Esophagus mucosa (tissue), 1 donor: ENCODE measurements at places on chromosomes 5 and 9.
A peak's percentile ranks its signal among the peaks of the same experiment; 100 is the strongest.

GRCh38 chr5:171355302-171355724, 32.3 kb upstream of the NPM1 start:
- no peak for ATAC-seq

DNA sequence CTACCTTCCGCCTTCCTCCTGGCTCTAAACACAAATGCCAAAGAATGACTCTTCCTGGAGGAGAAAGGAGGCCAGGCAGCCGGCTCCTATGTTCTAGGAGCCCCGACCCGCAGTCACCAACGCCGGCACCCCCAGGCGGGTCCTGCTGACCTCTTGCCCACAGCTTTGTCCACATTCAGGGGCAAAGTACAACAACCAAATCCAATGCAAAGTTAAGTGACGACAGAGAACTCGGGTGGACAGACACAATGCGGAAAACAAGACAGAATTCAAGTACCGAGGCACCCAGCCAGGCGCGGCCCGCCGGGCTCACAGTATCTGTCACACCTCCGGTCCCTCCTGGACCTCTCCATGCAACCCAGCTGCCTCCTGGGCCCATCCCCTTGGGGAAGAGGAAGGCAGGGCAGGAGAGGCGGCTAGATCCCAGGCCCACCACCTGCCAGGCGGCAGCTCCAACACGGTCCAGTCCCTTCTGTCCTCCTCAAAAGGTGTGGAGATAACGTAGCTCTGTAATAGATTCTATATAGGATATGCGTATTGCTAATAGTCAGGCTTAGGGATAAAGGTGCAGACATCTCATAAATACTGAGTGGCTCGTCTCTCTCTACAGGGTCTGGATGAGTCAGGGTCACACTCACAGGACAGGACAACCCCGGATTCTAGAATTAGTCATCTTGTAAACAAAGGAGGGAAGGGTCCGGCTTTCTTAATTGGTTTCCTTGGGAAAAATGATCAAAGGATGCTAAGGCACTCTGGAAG, 46.9 kb upstream of the UBAC1 start:
- ATAC-seq, result no peak

GRCh38 chr5:159189310-159189709, 20.0 kb downstream of the RNF145 start:
- no peak for ATAC-seq

DNA sequence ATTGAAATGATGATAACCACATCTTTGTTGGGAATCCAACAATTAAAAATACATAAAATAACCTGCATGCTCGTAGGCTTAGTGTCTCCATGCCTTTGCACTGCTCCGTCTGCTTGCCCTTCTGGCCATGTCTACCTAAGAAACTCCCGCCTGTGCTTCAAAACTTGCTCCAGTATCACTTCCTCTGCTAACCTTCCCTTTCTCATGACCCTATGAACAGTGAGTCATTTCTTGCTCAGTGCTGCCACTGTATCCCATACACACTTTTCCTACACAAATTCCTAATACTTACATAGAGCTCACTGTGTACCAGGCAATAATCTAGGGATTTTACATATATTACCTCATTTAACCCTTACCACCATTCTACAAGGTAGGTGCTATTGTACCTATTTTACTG, 33.5 kb downstream of the TMEM245 start:
- ATAC-seq, result peak; percentile 85

GRCh38 chr9:124496075-124496449, 11.1 kb downstream of the NR5A1 start:
- no peak for ATAC-seq

DNA sequence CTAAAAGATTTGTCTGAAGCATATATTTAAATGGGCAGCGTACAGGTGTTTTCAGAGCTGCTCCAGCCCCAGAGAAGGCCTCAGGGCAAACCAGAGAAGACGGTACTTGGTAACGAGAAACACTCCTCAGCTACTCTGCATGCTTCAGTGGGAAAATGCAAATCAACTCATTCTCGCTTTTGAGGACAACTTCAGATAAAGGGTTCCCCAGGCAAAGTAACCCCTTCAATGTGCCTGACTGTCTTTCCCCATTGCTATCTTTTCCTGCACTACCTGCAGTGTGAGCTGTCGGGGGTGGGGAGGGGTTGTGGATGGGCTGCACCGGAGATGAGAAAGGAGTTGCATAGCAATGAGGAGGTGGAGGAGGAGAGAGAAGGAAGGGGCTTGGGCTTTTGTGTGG, 339.7 kb upstream of the CLINT1 start:
- no peak for ATAC-seq

GRCh38 chr5:151592855-151593408, 1.8 kb upstream of the FAT2 start:
- no peak for ATAC-seq

- no peak for ATAC-seq
Measured at GRCh38 chr5:116451066-116451465, 123.6 kb downstream of the SEMA6A start.

DNA sequence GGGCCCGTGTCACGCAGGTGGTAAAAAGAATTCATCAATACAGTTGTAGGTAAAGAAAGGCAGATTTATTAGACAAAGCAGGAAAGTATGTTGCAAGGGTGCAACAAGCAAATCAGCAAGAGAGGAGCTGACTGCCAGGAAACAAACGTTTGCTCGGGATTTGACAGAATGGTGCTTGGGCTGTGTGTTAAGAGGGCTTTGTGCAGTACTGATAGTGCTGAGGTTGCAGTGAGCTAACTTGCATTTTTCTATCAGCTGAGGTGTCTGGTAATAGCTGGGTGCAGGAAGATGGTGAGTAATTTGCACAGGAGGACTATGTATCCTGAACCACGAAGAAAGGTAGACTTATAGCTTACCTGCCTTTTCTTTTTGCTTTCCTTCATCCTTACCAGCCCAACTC, 3.9 kb upstream of the RARS1 start:
- ATAC-seq, result no peak

DNA sequence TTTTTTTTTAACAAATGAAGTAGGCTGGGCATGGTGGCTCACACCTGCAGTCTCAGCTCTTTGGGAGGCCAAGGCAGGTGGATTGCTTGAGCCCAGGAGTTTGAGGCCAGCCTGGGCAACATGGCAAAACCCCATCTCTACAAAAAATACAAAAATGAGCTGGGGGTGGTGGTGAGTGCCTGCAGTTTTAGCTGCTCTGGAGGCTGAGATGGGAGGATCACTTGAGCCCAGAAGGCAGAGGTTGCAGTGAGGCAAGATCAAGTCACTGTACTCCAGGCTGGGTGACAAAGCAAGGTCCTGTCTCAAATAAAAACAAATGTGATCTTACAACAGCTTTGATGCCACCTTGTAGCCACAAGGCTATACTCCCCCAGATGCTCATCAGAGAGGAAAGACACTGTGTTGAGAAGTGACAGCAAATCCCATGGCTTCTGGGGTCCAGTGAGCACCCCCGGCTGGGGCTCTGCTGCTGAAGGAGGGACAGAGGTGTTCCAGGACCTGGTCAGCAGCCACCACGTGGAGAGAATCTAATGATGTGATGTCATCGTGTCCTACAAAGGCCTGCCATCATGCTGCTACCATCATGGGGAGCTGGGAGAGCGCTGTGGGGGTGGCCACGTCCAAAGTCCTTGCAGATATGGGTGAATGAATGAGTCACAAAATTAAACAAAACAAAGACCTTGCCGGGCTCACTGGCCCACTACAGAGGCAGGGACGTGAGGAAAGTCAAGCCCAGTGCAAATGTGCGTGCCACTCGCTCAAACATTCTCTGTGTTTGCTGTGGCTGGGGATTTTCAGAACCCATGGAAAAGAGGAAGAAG, 60.7 kb downstream of the PRRT1B start:
- no peak for ATAC-seq

DNA sequence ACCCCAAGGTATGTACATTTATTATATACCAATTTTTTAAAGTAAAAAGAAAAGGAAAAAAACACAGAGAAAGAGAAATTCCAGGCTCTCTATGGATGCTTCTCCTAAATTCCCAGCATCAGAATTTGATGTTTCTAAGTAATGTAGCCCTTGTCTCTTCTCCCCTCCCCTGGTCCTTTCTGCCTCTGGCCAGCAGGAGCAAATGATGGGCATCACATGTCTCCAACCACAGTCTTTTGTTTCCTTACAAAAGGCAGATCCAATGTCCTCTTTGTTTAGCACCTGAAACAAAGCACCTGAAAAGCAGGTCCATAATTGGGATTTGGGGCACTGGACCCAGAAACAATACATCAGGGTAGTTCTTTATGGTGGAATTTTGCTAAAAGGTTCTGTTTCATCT, 50.4 kb upstream of the APC start:
- no peak for ATAC-seq

DNA sequence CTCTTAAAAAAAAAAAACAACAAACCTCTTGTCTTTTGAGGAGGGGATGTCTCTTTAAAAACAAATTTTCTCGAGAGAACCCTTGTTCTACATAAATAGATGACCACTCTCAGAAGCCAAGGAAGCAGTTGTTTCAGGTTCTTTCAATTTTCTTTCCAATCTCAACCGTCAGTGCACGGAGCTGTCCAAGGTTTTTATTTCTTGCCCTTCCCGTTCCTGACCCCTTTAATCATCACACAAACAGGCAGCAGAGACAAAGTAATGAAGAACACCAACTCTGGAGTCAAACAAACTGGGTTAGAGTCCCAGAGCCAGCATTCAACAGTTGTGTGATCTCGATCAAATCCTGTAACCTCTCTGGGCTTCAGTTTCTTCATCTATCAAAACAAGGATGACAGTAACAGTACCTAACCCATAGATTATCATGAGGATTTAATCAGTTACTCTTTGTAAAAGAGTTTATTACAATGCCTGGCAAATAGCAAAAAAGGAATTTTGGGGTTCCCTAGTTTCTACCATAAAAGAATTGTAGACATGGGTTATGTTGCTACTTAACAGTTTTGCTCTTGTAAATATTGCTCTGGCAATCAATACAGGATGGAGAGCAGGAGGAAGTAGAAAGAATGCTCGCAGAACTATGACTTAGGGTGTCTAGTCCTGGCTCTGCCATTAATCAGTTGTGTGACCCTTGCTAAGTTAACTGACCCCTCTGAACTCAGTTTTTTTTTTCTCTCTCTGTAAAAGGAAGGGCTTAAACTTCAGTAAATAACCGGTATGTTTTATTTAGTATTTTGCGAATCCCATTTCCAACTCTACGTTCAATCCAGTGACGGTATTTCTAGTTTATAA, 1.0 kb upstream of the NIM1K start:
- no peak for ATAC-seq

GRCh38 chr5:68333649-68334552, 118.3 kb downstream of the PIK3R1 start:
- no peak for ATAC-seq
